AG09319 (cell line): ENCODE measurements at places on chromosomes 2 and 18.

DNA sequence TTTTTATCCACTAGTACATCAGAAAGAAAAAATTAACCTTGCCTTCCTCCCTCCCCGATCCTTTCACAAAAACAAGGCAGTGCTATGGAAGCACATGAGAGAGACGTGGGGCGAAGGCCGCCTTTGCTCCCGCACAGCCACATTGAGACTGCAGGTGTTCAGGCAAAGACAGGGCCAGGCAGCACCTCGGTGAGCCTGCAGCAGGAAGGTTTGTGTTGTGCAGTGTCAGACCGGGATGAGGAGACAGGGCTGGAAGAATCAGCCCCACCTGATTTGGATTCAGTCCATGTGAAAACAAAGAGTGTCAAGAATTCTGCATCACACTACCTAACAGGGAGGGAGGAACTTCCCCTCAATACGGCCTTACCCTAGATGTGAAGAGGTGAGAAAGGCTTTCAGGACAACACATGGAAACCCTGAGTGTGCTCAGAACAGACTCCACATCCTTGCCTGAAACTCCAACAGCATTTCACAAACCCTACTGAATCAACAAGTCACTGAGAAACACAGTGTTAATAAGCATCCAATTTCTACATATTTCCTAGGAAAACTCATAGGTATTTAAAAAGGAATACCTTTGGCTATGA is 59.6 kb downstream of the HDAC4 start:
- DNase-seq: no peak

DNA sequence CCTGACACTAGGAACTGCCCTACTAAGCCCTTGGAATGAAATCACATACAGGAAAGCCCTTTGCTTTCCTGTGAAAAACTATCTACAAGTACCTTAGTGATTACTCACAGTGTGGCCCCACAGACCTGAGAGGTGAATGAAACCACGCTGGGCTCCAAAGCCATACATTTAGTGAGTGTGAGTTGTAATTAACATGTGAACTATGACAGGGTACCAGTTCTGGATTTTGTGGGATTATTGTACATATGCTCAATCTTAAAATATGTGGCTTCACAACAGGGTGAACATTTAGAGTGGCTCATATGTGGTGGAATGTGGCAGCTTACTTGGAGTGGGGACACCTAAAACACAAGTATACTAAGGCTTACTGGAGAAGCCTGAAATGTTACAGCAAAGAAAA is 12.3 kb downstream of the KCTD1 start:
- no peak for DNase-seq

GRCh38 chr2:105323111-105323510 is 6.4 kb downstream of the TGFBRAP1 start:
- DNase-seq: no peak

- DNase-seq: peak; percentile 69
These were observed 66.3 kb upstream of the TCF7L1 start for GRCh38 chr2:85066874-85067351.

GRCh38 chr2:88903749-88904353 is 212.4 kb downstream of the RPIA start:
- DNase-seq: no peak

- DNase-seq: no peak
These were observed 16.8 kb downstream of the TMEM17 start for GRCh38 chr2:62489162-62489561.

- no peak for DNase-seq
These were observed 285.8 kb downstream of the TMX3 start for GRCh38 chr18:68429111-68429510.

GRCh38 chr2:216056739-216057138 is 24.9 kb downstream of the PECR start:
- DNase-seq: no peak

DNA sequence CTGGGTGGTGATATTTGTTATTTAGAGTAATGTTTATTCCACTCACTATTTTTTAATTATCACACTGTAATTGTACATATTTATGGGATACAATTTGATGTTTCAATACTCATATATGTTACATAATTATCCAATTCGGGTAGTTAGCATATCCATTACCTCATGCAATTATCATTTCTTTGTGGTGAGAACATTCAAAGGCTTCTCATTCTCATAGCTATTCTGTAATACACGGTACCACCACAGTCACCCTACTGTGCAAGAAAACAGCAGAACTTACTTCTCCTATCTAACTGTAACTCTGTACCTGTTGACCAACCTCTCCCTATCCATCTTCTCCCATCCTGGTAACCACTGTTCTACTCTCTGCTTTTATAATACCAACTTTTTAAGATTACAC is 4.6 kb downstream of the TBC1D8 start:
- no peak for DNase-seq

- peak; percentile 23 for DNase-seq
These were observed 125.8 kb upstream of the PGAP1 start for GRCh38 chr2:197052356-197052755.

DNA sequence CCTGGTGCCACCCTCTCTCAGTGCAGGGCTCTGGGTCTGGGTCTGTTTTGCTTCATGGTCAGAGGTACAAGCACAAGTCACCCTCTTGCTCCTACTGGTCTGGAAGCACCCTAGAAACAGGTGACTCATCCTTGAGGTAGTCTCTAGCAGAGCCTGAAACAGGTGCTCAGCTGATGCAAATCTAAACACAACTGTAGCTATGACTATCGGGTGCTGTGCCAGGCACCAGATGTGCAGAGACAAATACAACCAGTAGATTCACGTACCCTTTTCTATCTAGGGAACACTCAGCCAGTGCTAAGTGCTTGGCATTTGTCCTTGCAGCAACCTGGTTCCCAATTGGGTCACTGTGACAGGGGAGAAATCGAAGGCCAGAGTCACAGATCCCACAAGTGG is 140.9 kb upstream of the MYCN start:
- no peak for DNase-seq

DNA sequence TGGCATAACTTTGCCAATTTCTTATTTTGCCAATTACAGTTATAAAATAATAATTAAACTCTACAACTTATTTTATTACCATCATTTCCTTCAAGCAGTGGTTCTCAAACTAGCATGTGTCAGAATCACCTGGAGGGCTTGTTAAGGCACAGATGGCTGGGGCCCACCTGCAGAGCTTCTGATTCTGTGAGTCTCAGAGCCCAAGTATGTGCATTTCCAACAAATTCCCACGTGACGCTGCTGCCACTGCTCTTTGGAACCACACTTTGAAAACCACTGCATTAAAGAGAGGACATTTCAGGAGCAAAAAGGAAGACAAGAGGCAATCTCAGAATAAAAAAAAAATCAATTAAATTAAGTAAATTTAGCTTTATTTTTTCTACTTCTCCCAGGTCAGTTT is 94.0 kb upstream of the HNRNPA3 start:
- no peak for DNase-seq

GRCh38 chr18:46393230-46393629 is 263.8 kb downstream of the LOXHD1 start:
- DNase-seq: no peak

DNA sequence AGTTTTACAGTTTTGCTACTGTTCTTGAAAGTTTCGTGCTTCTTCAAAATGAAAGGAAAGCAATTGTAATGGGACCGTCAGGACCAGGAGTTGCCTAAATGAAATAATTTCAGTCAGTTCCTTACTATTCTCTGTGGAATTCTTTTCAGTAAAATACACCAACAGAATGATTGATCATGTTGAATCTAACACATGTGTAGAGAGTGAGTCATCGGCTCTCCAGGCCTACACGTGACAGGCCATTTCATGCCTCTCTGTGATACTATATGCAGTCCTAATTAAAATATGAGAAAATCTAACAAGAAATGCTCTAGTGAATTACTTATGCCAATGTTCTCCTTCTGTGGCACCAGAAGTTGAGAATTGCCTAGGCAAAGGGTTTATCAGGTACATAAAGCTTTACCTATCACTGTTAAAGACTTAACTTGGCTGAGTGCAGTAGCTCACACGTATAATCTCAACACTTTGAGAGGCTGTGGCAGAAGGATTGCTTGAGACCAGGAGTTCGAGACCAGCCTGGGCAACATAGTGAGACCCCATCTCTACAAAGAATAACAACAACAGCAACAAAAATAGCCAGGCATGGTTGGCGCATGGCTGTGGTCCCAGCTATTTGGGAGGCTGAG is 199.4 kb downstream of the LRRTM1 start:
- no peak for DNase-seq

- DNase-seq: no peak
These were observed 30.1 kb downstream of the UXS1 start for GRCh38 chr2:106163948-106164545.

- no peak for DNase-seq
These were observed 193.7 kb downstream of the DNER start for GRCh38 chr2:229520691-229521096.

GRCh38 chr18:36135264-36135663 is 5.6 kb downstream of the ELP2 start:
- no peak for DNase-seq

DNA sequence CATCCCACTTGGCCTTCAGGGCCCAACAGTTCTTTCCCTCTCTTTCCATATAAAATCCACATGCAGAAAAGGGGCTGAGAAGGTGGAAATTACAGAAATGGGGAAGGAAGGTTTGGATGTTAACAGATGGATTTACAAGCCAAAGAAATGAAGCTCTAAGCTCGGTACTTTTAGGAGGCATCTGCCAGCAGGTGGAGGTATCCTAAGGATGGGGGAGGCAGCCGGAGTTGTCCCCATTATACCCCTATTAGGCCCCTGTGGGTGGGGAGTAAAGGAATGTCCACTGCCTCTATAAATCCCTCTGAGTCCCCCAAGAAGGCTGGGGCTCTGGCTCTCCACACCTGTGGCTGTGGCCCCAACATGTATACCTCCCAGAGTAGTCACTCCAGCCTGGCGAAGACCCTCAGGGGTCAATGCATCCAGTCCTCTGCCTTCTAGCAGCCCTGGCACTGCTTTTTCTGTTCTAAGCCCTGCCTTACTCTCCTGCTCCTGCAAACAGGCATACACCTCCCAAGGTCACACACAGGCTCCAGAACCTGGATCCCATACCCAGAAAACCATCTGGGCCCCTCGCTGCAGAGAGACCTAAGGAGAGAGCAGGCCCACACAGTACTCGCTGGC is 1.2 kb downstream of the FBXO41 start:
- DNase-seq: no peak
